ENCODE measurements at places on chromosomes 16 and 17. TPM values are rescaled to one million over a fixed set of nuclear protein-coding genes. Genes with fewer than 3 reads are reported as not detected.

DNA sequence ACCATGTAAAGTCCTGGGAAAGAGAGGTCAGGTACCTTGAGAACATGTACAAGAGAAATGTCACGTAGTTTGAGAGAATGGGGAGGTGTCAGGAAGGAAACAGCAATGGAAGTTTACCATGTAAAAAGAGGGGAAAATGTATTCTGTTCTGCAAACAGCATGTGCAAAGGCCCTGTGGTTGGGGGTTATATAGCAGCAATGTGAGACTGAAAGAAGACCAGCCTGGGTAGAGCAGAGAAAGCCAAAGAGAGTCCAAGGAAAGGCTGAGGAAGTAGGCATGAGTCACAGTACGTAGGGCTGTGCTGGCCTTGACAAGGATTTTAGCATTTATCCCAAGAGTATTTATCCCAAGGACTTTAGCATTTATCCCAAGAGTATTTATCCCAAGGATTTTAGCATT, 141.3 kb upstream of the CACNG3 start:
- no peak overlapping the region for H3K27ac ChIP-seq
- H3K27me3 ChIP-seq, result peaks cover 35% of the 10 kb centered on the region
- H3K4me3 ChIP-seq, result no peak overlapping the region
- no peak for DNase-seq

DNA sequence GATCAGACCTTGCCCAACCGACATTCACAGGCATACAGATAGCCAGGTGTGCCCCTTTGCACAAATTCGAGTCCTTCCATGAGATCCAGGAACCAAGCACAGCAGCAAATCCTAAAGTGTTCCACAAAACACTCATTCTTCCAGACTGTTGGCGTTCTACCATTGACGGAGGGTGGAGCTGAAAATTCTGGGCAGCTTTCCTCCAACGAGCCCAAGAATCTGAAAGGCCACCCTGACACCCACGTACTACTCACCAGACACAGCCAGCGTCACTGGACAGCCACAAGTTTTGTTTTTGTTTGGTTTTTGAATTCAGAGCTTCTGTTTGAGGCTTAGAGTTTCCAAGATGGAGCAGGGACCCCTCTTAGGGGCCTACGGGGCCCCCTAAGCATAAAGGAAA, 83.8 kb downstream of the PMP22 start:
- no peak overlapping the region for H3K27ac ChIP-seq
- H3K4me1 ChIP-seq, result no peaks in the 10 kb centered on the region
- H3K27me3 ChIP-seq, result peaks cover 2% of the 10 kb centered on the region
- H3K4me3 ChIP-seq, result no peak overlapping the region
- DNase-seq, result no peak

DNA sequence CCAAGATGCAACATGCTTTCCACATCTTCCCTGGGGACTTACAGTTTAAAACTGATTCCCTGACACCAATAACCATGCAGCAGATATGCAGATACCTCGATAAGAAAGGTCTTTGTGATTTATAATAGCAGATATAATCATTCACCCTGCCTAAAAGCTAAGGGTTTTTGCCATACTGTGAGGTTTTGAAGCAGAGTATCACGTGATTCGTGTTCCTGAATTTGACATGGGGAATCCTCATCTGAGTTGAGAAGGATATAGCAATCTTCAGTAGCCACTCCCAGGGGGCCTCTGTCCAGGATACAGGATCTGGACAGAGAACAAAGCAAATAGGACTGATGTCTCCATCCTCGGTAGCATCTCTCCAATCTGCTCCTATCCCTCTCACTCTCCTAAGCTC, 79.1 kb upstream of the SDK2 start:
- H3K4me1 ChIP-seq, result peaks cover 10% of the 10 kb centered on the region
- no peak for DNase-seq
- H3K36me3 ChIP-seq, result no peaks in the 10 kb centered on the region
- no peak overlapping the region for H3K4me3 ChIP-seq
- H3K27ac ChIP-seq, result no peak overlapping the region

IL17C gene
- not detected for total RNA-seq

GRCh38 chr17:71441098-71441497, 679.7 kb upstream of the SOX9 start:
- H3K4me1 ChIP-seq, result peaks cover 27% of the 10 kb centered on the region
- no peak overlapping the region for H3K4me3 ChIP-seq
- no peak overlapping the region for H3K27ac ChIP-seq
- no peaks in the 10 kb centered on the region for H3K27me3 ChIP-seq
- no peak for DNase-seq
